ENCODE measurements at places on chromosomes 12 and 14.

- DNase-seq: no peak
Measured at GRCh38 chr12:124464062-124464461, 103.3 kb downstream of the NCOR2 start.

DNA sequence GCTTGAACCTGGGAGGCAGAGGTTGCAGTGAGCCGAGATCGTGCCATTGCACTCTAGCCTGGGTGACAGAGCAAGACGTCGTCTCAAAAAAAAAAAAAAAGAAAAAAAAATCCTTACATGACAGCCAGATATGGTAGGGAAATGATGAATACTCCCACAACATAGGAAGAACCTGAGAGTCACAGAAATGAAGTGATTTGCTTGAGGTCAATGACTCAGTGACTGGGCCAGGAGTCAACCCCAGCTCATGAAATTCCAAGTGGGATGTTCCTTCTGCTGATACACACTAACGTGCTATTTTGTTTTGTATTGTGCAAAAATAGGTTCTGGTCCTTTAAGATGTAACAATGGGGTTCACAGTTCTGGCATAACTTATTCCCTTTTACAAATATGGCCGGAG is 9.0 kb downstream of the RHOF start:
- no peak for DNase-seq

DNA sequence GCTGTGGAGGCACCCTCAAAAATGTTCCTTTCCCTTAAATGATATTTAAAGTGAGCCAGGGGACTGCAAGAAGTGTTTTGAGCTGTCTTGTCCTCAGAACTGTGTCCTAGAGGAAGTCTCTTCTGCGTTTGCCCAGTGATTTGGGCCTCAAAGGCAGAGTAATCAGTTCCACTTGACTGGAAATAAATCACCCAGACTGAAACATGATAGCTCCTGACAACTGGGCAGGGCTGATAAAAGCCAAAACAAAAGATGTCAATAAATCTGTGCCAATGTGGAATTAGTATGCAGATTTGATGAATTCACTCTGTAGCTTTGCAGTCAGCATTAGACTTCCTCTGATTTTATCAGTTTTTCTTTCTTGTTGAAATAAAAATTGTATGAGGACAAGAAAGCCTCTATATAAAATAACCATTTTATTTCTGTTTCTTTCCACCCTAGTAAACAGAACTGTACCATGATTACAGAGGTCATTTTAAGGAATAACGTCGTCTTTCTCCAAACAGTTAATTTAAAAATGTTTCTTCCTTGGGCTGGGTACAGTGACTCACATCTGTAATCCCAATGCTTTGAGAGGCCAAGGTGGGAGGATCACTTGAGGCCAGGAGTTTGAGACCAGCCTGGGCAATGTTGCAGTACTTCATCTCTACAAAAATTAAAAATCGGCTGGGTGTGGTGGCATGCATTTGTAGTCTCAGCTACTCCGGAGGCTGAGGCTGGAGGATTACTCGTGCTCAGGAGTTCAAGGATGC is 180.8 kb downstream of the ERC1 start:
- DNase-seq: no peak

DNA sequence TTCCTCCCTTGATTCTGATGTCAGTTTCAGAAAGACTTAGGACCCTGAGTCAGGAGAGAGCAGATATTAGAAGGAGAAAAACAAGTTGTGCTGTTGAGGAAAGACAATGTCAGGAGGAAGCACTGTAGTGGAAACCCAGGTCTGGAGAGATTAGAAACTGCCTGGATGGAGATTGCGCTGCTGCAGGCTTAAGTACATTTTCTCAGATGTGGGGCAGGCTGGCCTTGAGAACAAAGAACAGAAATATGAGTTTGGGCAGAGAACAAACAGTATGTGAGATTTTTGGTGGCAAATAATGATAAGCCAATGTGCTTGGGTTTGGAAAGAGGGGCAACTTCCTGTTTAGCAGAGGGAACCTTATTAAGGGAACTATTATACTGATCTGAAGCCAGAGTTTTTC is 74.3 kb upstream of the PRMT8 start:
- no peak for DNase-seq

DNA sequence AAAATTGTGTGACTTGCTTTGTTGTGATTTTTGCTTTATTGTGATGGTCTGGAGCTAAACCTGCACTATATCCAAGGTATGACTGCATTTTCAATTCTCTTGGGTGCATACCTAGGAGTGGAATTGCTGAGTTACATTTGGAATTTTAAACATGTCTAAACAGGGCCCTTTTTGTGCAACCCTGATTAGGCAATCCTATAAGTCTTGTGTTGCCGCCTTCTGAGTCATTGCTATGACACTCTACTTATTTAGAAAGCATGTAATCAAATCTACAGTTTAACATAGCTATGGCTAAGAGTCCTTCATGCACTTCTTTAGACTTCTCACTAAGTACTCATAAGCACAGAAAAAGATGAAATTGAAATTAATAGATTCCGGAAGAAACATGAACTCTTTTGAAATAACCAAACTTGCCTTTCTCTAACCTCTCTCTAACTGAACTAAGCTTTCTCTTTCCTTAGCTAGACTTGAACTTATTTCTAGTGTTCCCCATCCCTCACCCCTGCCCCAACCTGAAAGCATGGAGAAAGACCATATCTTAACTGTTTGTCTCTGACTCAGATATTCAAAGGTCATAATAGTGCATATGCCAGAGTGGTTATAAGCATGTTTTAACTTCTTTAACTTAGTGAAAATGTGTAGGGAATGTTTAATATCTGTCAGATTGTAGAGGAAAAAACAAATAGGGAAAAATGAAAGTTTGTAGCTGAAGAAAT is 203.0 kb downstream of the SNAPC1 start:
- no peak for DNase-seq

DNA sequence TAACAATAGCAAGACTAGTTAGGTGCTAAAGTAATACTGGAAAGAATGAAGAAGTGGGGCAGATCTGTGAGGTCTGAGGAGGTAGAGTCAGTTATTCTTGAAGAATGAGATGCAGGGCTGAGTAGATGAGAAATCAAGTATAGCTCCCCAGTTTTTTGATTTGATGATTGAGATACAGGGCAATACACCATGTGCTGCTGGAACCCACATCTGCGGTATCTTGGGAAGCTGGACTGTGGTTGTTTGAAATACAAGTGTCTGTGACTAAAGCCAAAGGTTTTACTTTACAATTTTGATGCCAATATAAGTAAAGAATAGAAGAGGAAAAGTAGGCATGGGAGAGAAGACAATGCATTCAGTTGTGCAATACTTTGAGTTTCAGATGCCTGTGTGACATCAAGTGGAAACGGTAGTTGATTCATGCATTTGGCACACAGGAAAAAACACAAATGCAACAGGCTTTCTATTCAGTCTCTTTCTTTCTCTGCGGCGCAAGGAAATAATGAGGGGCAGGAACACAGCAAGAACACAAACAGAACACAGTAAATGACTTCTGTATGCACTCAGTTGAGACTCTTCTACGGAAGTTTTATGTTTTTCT is 190.2 kb upstream of the SLC38A2 start:
- DNase-seq: no peak

DNA sequence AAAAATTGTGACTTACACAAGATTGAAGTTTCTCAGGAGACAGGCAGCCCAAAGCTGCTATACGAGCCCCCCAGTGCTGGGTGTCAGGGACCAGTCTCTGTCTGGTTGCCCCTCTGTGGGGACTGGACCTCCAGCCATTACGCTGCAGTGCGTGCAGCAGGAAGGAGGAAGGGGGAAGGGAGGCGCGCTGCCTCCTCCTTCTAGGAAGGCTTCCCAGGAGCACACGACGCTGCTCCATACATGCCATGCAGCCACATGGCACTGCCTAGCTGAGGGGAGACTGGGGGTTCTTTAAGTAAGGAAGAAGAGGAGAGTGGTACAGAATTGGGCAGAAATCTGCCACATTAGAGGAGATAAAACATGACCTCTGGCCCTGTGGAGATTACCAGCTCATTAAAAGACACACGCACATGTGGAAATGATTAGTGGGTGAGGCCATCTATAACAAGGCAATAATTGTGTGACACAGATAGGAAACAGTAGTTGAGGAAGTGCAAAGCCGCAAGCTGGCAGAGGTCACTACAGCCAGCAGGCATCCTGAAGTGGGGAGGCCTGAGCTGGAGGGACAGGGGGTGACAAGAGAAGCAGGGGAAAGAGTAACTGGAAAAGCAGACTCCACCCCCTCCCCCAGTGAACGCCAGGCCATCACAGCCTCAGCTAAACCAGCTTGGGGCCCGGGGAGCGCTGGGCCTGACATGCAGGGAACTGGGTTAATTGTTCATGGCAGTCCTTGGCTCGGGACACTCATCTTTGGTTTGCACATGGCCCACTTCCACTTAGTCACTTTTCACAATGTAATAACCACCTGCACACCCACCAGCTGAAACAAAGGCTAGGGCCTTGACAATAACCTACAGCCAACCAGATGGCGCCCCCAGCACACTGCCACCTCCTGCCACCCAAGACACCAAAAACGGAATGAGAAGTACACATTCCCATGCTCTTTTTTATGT is 39.6 kb downstream of the CCDC88C start:
- DNase-seq: peak; percentile 40

GRCh38 chr14:65170768-65171507 is 68.6 kb upstream of the MAX start:
- no peak for DNase-seq

GRCh38 chr14:45939572-45939971 is 686.6 kb upstream of the MIS18BP1 start:
- no peak for DNase-seq

DNA sequence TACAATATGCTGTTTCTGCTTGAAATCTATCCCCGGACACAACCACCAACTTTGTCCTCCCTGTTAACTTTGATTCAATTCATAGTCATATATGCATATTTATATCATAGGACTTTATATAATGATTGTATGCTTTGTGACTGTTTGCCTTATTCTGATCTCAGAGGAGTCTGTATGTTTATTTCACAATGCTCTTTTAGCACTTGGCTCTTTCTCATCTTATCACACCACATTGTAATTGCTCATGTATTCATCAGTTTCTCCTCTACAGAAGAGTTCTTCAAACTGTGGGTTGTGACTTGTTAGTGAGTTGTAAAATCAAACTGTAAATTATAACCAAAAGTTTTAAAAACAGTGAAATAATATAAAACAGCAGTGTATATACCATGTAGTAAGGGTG is 21.7 kb upstream of the PPM1A start:
- DNase-seq: no peak

DNA sequence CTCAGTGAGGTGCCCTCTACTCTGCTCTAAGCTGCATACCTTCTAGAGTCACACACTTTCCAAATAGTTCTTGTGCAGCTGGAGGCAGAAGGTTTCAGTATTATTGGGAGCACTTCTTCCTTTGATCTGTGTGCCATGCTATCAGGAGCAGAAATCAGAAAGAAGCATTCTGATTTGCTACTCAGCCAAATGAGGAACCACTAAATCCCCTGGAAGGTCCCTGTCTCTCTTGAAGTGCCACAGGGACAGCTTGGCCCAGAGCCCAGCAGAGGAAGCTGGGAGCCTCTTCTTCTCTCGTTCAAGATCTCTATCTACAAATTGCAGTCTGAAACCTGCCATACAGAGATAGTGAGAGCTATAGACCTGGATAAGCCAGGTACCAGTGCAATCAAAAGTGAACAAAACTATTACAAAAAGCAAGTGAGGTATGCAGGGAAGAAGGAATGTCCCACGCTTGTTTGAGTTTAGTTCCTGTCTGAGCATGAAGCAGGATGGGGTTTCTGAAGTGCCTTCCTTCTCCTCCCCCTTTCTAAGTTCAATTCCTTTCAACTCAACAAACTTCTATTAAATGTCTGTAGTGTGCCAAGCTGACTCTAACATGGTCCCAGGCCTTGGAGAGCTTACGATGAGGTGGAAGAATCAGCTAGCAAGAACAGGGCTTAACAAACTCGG is 100.9 kb upstream of the PARP11 start:
- DNase-seq: no peak

GRCh38 chr14:23483236-23483854 is 13.8 kb downstream of the NGDN start:
- DNase-seq: no peak

DNA sequence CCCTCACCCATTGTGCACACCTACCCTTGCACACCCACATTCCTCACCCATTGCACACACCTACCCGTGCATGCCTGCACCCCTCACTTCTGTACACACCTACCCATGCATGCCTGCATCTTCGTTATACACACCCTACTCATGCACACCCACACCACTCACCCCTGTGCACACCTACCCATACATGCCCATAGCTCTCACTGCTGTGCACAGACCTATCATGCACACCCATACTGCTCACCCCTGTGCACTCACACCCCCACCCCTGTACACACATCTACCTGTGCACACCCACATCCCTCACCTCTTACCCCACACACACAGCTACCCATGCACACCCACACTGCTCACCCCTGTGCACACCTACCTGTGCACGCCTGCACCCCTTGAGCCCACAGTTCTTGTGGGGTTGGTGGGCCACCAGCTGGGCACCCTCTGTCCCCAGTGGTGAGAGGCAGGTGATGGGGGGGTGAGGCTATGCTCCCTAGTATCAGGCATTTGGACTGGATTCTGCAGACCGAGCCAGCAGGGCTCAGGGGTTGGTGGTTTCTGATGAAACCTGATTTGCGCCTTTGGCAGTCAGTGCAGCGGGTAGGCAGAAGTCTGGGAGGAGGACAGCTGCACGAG is 15.6 kb downstream of the CEP170B start:
- DNase-seq: no peak

- no peak for DNase-seq
Measured at GRCh38 chr12:111886662-111887545, 44.9 kb downstream of the MAPKAPK5 start.

DNA sequence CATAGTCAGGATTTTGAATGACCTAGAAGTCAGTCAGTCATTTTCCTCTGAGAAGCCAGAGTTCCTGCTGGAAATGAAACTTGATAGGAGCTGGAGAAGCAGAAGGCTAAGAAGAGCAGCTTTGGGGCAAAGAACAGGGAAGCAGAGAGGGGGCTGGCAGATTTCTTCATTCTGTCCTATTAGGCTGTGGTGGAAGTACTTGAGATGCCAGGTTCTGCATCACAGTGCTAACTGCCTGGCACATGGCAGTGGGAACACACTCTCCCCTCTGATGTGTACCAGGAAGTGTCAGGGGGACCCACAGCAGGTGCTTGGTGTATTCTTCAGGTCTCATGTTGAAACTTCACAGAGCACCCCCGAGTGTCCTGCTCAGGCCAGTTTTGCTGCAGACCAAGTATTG is 61.0 kb downstream of the SUSD6 start:
- no peak for DNase-seq

GRCh38 chr12:21780786-21781185 is 6.3 kb upstream of the KCNJ8 start:
- DNase-seq: no peak

- no peak for DNase-seq
Measured at GRCh38 chr14:35050652-35051051, 4.6 kb downstream of the FAM177A1 start.

- DNase-seq: peak; percentile 1
Measured at GRCh38 chr12:62123721-62124203, 136.4 kb upstream of the USP15 start.

GRCh38 chr12:53739214-53740129 is 12.2 kb upstream of the CALCOCO1 start:
- DNase-seq: no peak

GRCh38 chr12:85725991-85726390 is 110.2 kb downstream of the RASSF9 start:
- no peak for DNase-seq

- no peak for DNase-seq
Measured at GRCh38 chr14:99625476-99625875, 19.5 kb upstream of the HHIPL1 start.

- DNase-seq: peak; percentile 50
Measured at GRCh38 chr12:45730348-45731189, 1.1 kb downstream of the ARID2 start.

- DNase-seq: peak; percentile 21
Measured at GRCh38 chr12:123741937-123742572, 20.0 kb upstream of the DNAH10 start.
